ENCODE measurements at places on chromosomes 7 and 10.

DNA sequence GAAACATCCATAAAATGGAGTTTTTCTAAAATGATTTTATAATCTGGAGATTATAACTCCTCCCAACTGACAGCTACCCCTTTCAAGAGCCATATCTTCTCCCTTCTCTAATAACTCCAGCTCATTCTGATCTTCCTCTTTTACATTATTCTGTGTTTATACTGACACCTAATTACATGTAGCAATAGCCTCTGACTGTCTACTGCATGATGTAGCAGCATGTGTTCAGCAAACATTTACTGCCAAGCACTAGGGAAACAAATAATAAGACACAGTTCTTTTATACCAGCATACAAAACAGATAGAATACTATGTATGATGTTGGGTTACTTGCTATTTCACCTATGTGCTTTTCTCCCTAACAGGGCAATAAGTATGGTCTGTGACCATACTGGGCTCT is 20.7 kb downstream of the RBM28 start:
- no peak for DNase-seq

DNA sequence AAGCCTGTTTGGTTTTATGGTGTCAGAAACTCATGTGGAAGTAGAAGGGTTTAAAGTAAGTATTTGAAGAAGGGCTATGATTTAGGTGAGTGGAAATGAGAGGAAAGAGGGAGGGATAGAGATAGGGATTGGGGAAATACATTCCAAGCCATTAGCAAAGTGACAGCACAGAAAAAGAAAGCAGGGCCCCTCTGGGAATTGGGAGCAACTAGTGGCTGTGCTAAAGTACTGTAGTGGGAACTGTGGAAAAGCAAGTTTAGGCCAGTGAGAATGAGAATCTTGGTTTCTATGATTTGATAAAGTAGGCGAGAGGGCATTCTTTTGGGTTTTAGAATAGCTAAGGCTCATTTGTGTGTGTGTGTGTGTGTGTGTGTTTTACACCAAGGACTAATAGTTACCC is 5.0 kb downstream of the PRKG1 start:
- DNase-seq: no peak

DNA sequence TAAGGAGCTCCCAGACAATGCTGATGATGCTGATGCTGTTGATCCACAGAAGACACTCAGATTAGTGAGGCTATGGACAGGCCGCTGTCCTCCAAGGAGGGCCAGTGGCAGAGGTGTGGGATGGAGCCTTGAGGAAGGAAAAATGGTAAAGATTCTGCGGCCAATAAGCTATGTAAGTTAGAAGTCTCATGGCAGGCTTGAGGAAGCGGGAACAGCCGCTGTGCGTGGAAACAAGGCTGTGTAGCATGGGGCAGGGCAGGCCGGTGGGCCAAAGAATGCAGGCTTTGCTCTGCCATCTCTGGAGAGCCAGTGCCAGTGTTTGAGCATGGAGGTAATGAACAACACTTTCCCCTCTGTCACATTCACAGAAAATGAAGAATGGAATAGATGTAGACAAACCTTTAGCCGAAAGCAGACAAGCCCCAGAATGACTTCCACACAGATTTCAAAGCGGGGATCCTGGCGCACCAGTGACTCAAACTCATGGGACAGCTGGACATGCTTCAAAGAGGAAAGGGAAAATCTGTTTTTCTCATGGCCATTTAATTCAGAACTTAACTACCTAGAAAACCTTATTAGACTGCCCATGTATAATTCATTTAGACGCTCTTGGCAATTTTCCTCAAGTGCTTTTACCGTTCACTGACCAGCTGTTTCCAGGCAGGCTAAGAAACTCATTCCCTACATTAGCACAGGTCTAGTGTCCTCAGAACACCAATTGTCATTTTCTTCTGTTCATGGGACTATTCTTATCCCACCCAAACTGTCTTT is 16.9 kb upstream of the FIGNL1 start:
- DNase-seq: no peak

GRCh38 chr10:22427101-22427500 is 81.8 kb downstream of the SPAG6 start:
- no peak for DNase-seq

- no peak for DNase-seq
Measured at GRCh38 chr7:99061001-99061776, 82.7 kb downstream of the SMURF1 start.

DNA sequence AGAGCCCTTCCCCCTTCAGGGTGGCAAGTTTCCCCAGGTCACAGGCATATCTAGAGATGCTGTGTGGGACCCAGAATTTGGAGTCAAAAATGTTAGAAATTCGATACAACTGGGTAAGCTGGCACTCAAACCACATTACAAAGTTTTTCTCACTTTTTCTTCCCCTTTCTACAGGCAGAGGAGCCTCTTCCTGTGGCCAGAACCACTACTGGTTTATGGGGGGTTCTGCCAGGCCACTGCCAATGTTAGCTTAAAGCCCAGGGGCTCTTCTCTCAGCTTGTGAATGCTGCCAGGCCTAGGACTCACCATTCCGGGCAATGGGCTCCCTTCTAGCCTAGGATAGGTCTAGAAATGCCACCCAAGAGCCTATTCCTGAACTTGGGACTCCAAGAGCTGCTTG is 617.9 kb upstream of the PHF14 start:
- no peak for DNase-seq

- no peak for DNase-seq
Measured at GRCh38 chr7:90648834-90649233, 52.7 kb downstream of the CDK14 start.

- DNase-seq: no peak
Measured at GRCh38 chr7:42494199-42494710, 257.2 kb upstream of the GLI3 start.

DNA sequence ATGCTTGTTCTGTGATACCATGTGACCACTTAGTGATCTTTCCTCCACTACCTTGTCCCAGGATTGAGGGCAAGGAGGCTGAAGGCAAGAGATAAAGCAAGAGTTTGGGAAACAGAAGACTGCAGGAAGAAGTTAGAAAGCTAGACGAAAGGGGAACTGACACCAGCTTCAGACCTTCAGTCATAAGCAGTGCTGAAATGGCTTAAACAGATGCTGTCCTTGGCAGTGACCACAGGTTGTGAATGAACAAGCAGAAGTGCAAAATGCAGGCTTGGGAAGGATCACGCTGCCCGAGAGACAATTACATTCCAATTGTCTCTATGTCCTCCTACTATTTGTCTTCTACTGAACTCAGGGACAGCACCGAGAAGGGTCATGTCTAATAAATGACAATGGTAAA is 704.9 kb upstream of the AUTS2 start:
- no peak for DNase-seq

DNA sequence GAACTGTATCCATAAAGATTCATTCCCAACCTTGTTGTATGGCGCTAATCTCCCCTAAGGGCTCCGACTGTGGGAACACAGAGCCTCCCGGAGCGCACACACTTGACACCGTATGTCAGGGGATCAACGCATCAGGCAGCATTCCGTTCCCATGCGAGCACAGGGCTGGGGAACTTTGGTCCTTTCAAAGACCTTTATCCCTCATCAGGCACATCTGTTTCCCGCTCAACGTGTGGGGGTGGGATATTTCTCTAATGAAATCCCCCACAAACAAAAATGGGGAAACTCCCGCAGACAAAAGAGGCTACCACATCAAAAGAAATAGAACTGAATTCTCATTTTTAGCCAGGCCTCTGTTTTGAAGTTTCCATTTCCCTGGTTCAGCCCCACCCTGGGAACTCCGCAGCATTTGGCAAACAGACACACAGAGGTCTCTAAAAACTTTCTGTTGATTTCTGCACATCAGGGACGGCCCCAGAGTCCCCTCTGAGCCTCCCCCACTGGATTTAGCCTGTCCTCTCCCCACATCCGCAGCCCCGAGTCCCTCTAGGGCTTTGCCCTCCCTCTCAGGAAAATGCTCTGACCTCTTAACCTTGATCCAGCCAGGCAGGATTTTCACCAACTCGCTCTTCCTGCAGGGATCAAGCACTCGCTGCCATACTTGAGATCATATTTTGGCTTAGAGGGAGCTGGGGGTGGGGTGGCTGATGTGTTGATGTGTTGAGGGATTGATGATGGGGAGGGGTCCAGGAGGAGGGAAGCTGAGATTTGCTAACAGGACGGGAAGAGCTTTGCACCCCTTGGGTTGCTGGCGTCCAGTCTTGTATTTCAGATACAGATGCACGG is 6.6 kb downstream of the CPA5 start:
- DNase-seq: no peak

DNA sequence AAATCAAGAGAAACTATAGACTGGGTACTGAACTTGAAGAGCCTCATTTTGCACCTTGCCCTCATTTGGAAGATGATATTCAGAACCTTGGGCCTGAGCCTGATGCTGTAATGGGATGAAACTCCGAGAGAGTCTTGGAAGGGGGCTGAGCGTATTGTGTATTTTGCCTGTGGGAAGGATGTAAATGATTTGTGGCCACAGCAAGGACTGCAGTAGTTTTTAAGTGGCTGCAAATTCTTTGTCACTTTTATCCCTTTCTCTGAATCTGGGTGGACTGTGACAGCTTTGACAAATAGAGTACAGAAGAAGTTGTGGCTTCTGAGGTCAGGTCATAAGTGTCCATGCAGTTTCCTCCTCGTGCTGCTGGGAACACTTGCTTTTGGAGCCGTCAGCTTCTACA is 221.2 kb downstream of the ADRA2A start:
- no peak for DNase-seq

- no peak for DNase-seq
Measured at GRCh38 chr7:114126095-114126494, 207.3 kb upstream of the PPP1R3A start.
